Subcutaneous preadipocyte (primary cell): ENCODE measurements at places on chromosomes 2 and 18. TPM values are rescaled to one million over a fixed set of nuclear protein-coding genes. Genes with fewer than 3 reads are reported as not detected.

Gene CXCR1
- not detected in 2 replicates for total RNA-seq

Gene FHOD3
- 1.1 and 1.6 TPM in 2 replicates for total RNA-seq

Gene LIMS3
- 0.20 and 2.2 TPM in 2 replicates for total RNA-seq

Gene GDF7
- total RNA-seq, result under 0.01 TPM in 2 replicates

Gene CD8A
- under 0.01 TPM in 1 of 2 replicates, not detected in the other for total RNA-seq

Gene LYG2
- total RNA-seq, result not detected in 2 replicates

Gene CACNB4
- 0.37 and 0.39 TPM in 2 replicates for total RNA-seq

Gene ALLC
- total RNA-seq, result not detected in 2 replicates

Gene SMIM21
- total RNA-seq, result not detected in 2 replicates

Gene TLX2
- total RNA-seq, result under 0.01 TPM in 1 of 2 replicates, not detected in the other

Gene FZD7
- total RNA-seq, result 5.1 and 7.0 TPM in 2 replicates

Gene DSC3
- total RNA-seq, result under 0.01 TPM in 1 of 2 replicates, not detected in the other

Gene UGT1A10
- not detected in 2 replicates for total RNA-seq

Gene CCDC102B
- total RNA-seq, result 7.3 and 9.8 TPM in 2 replicates

Gene ASAP2
- total RNA-seq, result 39.3 and 59.0 TPM in 2 replicates

Gene NAPG
- 30.1 and 36.4 TPM in 2 replicates for total RNA-seq

Gene AGXT
- not detected in 2 replicates for total RNA-seq

Gene GFPT1
- total RNA-seq, result 20.6 and 36.4 TPM in 2 replicates

Gene CKAP2L
- total RNA-seq, result 8.5 and 16.8 TPM in 2 replicates

Gene TNP1
- not detected in 2 replicates for total RNA-seq

Gene PREPL
- 37.1 and 40.3 TPM in 2 replicates for total RNA-seq

Gene FBLN7
- total RNA-seq, result 1.8 and 2.5 TPM in 2 replicates

Gene FRZB
- under 0.01 TPM in 1 of 2 replicates, not detected in the other for total RNA-seq

Gene RAB17
- 0.20 TPM in 1 of 2 replicates, not detected in the other for total RNA-seq

Gene PROKR1
- total RNA-seq, result under 0.01 TPM in 1 of 2 replicates, not detected in the other

Gene SCYGR7
- not detected in 2 replicates for total RNA-seq

Gene UGT1A8
- total RNA-seq, result not detected in 2 replicates

Gene MFSD2B
- total RNA-seq, result under 0.01 and 0.37 TPM in 2 replicates

Gene KIAA2012
- total RNA-seq, result not detected in 2 replicates

Gene COL4A3
- under 0.01 TPM in 2 replicates for total RNA-seq

Gene C2orf15
- not detected in 2 replicates for total RNA-seq

Gene SCN2A
- under 0.01 and 0.20 TPM in 2 replicates for total RNA-seq

Gene ICA1L
- total RNA-seq, result 4.0 and 4.9 TPM in 2 replicates

Gene MAB21L4
- total RNA-seq, result not detected in 2 replicates

Gene TBR1
- under 0.01 TPM in 2 replicates for total RNA-seq

Gene IL37
- not detected in 2 replicates for total RNA-seq

Gene CCDC121
- total RNA-seq, result 0.73 and 1.2 TPM in 2 replicates

Gene INPP1
- total RNA-seq, result 10.7 and 15.8 TPM in 2 replicates

Gene TMEM247
- not detected in 2 replicates for total RNA-seq

Gene FOXD4L1
- under 0.01 TPM in 1 of 2 replicates, not detected in the other for total RNA-seq

Gene GREB1
- 0.78 and 1.1 TPM in 2 replicates for total RNA-seq

Gene HOXD1
- not detected in 2 replicates for total RNA-seq

Gene EMILIN1
- total RNA-seq, result 36.7 and 51.6 TPM in 2 replicates

Gene LYPD6
- total RNA-seq, result under 0.01 TPM in 2 replicates

Gene CTAGE1
- not detected in 2 replicates for total RNA-seq

Gene GPR45
- total RNA-seq, result not detected in 2 replicates

Gene DNAH7
- total RNA-seq, result 0.39 and 0.73 TPM in 2 replicates

Gene D2HGDH
- total RNA-seq, result 10.9 and 13.6 TPM in 2 replicates

Gene ABCA12
- total RNA-seq, result under 0.01 TPM in 2 replicates

Gene CYRIA
- 2.5 and 2.6 TPM in 2 replicates for total RNA-seq

Gene ALPI
- not detected in 2 replicates for total RNA-seq

Gene YWHAQ
- total RNA-seq, result 348 and 438 TPM in 2 replicates

Gene SCN7A
- not detected in 2 replicates for total RNA-seq

Gene STRN
- 16.9 and 21.5 TPM in 2 replicates for total RNA-seq

Gene OSR1
- 32.8 and 48.1 TPM in 2 replicates for total RNA-seq

Gene KIF1A
- not detected in 2 replicates for total RNA-seq

Gene RSAD2
- 0.37 and 0.39 TPM in 2 replicates for total RNA-seq

Gene DPP10
- total RNA-seq, result not detected in 2 replicates

Gene THSD7B
- total RNA-seq, result not detected in 2 replicates
